ENCODE measurements at places on chromosomes 2 and 18.

GRCh38 chr2:27890924-27891672 lies 569 bp downstream of the BABAM2 start:
- DNase-seq: peak; percentile 67

- no peak for DNase-seq
These were observed 614 bp upstream of the FKBP1B start for GRCh38 chr2:24048769-24049484.

DNA sequence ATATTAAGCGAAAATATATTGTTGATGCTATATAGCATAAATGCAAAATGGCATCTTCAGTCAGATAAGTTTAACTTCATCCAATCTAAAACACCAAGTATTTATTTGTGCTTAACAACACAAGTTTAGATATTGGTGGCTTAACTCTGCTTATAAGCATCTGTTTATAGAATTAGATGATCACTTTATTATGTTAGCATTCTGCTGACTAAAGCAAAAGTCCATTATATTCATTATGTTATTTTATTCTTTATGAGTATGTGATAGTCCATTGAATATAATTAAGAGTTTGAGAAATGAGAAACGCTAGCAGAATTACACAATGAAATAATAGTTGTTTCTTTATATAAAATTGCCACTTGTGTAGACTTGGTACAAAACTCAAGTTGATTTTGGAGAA lies 401.2 kb upstream of the CDH7 start:
- no peak for DNase-seq

- DNase-seq: no peak
These were observed 8.0 kb downstream of the CYRIA start for GRCh38 chr2:16657671-16658070.

GRCh38 chr2:205723179-205723578 lies 40.9 kb downstream of the NRP2 start:
- DNase-seq: no peak

- DNase-seq: no peak
These were observed 29.8 kb upstream of the METTL21A start for GRCh38 chr2:207655000-207655399.

- DNase-seq: no peak
These were observed 301.7 kb downstream of the KCNS3 start for GRCh38 chr2:18180031-18180610.

DNA sequence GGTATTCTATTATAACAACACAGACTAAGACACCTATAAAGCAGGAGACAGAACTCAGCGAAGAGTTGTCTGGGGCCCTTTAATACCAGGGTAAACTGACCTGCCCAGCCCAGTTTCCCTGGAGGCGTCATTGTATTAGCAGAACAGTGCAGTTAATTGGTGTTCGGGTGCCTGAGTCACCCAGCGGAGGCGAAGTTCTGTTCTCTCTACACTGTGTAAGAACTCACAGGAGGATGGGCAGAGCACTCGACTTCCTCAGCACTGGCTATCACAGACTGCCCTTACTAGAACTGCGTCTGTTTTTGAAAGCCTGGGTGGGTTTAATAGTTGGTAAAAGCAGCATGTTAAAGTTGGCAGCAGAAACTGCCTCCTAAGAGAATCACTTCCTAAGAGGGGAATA lies 106.5 kb upstream of the ATP8B1 start:
- no peak for DNase-seq

DNA sequence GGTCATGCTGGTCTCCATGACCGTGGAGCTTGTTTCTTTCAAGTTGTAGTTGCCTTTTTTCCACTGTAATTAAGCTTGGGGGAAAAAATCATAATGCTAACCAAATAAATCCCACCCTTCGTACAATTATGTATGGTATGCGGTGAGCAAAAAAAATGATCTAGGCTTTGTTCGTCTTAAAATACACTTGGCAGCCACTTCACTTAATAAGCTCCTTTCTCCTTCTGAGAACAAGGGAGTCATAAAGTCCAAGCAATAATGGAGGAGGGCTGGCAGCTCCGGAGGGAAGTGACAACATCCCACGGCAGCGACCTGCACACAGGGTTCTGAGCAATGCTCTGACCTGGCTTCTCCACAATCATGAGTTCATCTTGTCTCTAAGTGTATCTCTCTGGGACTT lies 91.2 kb upstream of the KLHL29 start:
- no peak for DNase-seq

GRCh38 chr18:25962176-25962575 lies 128.2 kb downstream of the SS18 start:
- no peak for DNase-seq

GRCh38 chr2:172179045-172179701 lies 76.5 kb upstream of the DLX2 start:
- no peak for DNase-seq

DNA sequence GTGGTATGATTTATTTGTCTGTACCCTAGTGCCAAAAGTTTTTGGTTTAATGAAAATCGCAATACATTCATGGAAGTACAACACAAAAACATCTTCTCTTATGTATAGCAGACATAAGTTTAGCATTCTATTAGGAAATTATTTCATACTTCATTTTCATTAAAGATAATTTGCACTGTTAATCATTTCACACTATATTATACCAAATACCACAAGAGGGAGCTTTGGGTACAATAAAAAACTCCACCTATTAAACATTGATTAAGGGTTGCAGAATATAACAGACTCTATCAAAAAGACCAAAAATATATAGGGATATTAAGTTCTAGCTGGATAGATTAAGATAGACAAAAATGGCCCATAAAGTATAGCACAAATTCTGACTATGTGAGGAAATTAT lies 79.0 kb downstream of the SLC66A3 start:
- DNase-seq: no peak

DNA sequence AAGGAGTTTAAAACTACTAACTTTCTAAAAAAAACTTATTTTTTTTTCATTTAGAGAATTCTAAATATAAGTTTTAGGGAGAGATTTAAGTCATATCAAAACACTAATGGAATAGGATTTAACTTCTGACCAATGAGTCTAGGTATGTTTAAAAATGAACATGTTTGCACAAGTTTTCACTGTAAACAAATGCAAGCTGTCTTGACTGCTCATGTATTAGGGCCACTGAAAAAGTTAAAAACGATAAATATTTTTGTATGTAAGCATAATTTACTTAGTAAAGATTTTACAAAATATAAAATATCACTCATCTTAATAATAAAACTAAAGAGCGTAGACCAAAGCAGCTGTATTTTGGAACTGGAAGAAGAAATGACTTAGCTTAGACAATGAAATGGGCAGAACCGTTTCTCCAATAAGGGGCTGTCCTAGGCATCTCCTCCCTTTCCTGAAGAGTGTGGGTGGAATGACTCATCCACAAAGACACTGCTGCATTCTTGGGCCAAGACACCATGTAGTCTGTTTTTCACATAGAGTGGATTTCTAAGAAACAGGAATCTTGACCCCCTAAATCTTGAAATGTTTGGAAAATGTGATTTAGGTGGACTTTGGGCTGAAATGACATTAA lies 118.8 kb downstream of the MEP1B start:
- no peak for DNase-seq

DNA sequence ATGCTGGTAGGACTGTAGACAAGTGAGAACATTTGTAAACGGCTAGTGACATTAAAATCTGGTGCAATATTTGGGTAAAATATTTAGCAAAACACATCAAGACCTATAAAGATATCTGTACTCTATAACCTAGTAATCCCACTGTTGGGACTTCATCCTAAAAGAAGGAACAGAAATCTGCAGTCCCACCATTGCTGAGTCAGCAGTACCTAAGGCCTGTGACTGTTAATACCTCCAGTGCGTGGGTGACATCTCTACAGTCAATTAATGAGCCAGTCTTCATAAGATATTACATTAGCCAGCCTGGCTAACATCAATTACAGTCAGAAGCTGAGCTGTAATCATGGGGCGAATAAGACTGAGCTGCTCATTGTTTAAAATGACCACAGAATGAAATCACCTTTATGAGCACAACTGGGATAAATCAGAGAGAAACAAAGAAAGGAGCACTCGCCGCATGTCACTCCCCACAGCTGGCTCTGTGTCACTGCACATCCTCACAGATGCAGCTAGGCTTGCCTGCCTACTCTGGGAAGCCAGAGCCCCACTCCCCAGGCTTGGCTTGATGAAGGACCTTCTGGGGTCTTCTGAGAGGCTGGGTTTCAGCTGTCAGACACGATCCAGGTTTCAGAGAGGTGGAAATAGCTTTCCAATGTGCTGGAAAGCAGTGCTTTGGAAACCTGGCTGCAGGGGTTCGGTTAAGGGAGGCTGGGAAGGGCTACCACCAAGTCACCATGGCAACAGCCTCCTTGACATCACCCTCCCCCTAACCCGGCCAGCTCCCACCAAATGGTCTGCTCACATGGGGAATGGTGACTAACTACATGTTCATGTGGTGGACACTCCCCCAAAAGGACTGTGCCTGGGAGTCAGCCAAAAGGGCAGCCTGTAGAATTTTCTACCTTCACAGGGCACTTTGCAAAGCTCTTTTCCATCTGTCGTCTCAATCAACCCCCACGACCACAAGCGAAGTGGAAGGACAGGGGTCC lies 145.0 kb downstream of the ZBTB7C start:
- no peak for DNase-seq

DNA sequence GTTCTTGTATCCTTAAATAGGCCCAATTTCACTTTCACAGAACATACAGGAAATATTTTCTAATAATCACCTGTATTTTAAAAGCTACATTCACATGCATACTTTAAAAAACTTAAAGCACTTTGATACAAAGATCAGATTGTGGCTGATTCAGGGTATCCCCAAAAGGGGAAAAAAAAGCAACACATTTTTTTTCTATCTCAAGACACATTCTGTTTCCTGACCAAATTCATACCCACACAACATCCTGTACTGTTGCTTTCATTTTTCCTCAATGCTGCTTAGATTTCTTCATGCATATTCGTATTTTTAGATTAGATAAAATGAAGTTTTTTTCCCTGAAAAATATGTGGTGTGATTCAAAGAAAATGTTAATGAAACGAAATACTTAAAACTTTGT lies 122.5 kb downstream of the TMEFF2 start:
- DNase-seq: no peak

- no peak for DNase-seq
These were observed 26.1 kb upstream of the SEMA4C start for GRCh38 chr2:96895746-96896651.

DNA sequence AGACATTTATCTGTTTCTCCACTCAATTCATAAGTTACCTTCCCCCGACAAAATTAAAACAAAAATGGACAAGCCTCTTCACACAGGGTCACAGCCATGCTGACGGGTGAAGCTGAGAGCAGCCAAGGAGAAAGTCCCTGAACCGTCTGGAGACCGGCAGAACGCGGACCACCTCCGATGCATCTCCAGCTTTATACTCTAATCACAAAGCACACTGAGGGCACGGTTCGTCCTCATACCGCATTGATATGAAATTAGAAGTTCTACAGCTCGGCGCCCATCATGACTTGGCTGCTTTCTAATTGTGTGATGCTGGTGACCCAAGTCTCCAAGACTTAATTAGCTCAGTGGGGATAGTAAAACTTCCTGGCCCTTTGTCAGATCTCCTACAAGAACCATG lies 181.2 kb upstream of the PXDN start:
- DNase-seq: no peak

DNA sequence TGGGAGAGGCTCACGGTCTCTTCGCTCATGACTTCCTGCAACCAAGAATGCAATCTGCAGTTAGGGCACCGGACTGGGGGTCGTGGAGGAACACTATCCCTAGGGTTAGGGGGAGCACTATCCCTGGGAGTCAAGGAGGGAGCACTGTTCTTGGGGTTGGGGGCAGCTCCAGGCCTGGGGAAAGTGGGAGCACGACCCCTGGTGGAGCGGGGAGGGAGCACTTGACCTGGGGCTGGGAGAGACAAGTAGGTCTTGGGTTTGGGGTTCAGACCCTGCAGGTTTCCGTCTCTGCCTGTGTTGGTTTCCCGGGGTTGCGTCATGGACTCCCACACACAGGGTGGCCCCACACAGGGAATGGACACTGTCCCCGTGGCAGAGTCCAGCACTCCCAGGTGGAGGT lies 133.6 kb downstream of the TPO start:
- no peak for DNase-seq

DNA sequence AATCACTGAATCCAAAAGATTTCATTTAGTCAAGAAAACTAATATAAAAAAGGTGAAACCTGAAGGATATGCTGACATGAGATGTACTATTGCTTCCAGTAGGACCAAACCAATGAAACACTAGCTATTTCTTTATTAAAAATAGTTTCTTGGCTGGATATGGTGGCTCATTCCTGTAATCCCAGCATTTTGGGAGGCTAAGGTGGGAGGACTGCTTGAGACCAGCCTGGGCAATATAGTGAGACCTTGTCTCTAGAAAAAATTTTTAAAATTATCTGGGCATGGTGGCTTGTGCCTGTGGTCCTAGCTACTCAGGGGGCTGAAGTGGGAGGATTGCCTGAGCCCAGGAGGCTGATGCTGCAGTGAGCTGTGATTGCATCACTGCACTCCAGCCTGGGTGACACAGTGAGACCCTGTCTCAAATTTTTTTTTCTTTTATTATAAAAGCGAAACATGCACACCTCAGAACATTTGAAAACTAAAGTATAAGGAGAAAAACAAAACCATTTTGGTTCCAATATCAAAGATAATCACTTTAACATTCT lies 266.2 kb downstream of the TGIF1 start:
- DNase-seq: no peak

DNA sequence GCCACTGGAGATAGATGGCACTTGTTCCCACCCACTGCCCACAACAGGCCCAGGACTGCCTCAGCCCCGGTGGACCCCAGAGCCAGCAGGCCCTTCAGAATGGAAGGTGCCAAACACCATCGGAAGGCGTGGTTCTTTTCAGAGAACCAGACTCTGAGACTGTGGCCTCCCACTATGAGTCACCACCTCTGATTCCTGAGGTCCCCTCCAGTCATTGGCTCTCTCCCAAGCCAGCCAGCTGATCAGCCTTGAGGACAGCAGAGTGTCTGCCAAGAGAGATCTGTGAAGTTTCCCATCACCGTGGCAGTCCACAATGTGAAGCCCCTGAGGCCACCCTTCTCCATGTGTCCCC lies 10.4 kb upstream of the MAP3K2 start:
- DNase-seq: no peak

GRCh38 chr2:239725551-239725890 lies 299.6 kb downstream of the NDUFA10 start:
- DNase-seq: no peak

- DNase-seq: no peak
These were observed 1058.5 kb downstream of the CBLN2 start for GRCh38 chr18:71485611-71486010.

GRCh38 chr2:127410871-127411652 lies 7.2 kb upstream of the PROC start:
- DNase-seq: no peak
